ENCODE measurements at places on chromosomes 1 and 21.

- no peak for DNase-seq
Measured at GRCh38 chr1:29712284-29712651, 475.9 kb downstream of the PTPRU start.

GRCh38 chr1:118556936-118557335 is 371.9 kb upstream of the SPAG17 start:
- no peak for DNase-seq

DNA sequence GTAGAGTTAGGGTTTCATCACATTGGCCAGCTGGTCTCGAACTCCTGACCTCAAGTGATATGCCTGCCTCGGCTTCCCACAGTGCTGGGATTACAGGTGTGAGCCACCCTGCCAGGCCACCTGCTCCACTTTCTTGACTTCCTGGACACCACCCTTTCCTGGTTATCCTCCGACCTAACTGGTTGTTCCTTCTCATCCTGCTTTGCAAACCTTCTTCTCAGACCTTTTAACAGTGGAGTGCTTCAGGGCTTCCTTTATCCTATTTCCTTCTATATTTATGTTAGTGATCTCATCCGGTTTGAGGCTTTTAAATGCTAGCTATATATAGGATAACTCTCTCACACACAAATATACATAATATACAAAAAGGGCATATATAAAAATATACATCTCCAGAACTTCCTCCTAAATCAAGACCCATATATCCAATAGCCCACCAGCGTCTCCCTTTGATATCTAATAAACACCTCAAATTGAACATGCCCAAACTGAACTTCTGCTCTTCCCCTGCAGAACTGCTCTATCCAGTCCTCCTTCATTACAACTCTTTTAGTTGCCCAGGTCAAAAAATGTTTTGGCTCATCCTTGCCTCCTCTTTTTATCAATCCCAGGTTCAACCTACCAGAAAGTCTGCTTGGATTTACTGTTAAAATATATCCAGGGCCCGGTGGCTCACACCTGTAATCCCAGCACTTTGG is 19.5 kb upstream of the UQCRHL start:
- DNase-seq: no peak

GRCh38 chr1:175539986-175540385 is 203.4 kb downstream of the TNR start:
- no peak for DNase-seq

- DNase-seq: no peak
Measured at GRCh38 chr1:21077085-21077484, 99.6 kb downstream of the EIF4G3 start.

- peak; percentile 19 for DNase-seq
Measured at GRCh38 chr1:151710187-151710840, 6.3 kb downstream of the CELF3 start.

- no peak for DNase-seq
Measured at GRCh38 chr1:184489908-184490307, 103.1 kb downstream of the C1orf21 start.

DNA sequence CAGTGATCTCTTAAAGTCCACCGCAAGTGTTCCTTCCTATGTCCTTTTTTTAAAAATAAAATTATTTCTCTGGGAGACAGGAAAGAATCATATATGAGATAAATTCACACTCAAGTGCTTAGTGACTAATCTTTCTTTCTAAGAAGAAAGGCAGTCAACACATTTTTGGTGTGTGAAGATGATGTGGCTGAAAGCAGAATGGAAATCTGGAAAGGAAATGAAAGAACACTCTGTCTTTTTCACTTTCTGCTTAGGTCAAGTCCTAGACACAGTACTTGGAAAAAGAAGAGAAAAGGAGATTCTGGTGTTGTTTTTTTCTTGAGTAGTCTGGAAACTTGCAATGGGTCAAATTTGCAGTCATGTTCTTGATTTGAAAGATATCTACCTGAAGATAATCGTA is 45.5 kb upstream of the PRRX1 start:
- no peak for DNase-seq

All from NCI-H2171 (cell line).